ENCODE measurements at places on chromosomes 5 and 9.

DNA sequence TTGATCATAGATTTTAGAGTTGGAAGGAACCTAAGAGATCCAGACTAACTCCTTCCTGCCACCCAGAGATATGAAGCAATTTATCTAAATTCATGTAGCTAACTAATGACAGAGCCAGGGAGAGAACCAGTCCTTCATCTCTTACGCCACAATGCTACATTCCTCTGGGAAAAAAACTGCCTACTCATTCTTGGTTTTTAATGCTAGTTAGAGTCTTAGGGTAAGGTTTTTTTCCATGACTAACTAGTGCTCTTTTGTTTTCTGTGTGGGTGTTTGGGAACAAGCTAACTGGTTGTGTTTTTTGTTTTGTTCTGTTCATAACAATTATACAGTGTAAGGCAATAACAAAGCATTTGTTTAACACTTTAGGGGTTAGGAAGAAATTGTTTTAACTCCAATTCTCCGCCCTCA lies 52.4 kb downstream of the SLC44A1 start:
- DNase-seq = no peak

DNA sequence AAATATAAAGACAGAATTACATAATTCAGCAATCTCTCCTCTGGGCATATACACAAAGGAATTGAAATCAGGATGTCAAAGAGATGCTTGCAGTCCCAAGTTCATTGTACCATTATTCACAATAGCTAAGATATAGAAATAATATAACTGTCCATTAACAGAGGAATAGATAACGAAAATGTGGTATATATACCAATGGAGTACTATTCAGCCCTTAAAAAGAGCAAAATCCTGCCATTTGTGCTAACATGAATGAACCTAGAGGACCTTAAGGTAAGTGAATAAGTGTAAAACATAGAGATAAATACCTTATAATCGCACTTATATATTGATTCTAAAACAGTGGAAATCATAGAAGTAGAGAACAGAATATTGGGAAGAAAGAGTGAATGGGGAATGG lies 7.0 kb downstream of the ST8SIA4 start:
- DNase-seq = no peak

DNA sequence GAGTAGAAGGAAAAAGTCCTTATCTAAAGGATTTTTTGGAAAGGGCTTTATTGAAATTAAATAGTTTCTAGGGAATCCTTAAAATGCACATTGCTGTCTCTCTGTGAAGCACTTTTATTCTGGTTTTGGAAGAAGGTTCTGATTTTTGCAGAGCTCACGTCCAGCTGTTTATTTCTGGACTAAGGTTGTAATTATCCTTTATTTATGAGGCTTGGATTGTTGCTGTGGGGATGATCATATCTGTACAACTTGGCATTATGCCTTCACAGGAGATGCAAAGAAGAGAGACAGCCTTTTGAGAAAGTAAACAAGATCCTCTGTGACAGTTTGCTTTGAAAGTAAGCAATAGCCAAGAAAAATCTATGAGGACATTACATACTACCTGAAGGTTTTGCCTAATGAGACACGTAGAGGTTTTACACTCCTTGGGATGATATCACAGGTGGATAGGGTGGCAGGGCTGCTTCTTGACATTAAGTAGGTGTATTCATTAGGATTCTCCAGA lies 14.6 kb downstream of the SMARCA2 start:
- DNase-seq = no peak

GRCh38 chr5:87399720-87400119 lies 13.0 kb downstream of the CCNH start:
- no peak for DNase-seq

DNA sequence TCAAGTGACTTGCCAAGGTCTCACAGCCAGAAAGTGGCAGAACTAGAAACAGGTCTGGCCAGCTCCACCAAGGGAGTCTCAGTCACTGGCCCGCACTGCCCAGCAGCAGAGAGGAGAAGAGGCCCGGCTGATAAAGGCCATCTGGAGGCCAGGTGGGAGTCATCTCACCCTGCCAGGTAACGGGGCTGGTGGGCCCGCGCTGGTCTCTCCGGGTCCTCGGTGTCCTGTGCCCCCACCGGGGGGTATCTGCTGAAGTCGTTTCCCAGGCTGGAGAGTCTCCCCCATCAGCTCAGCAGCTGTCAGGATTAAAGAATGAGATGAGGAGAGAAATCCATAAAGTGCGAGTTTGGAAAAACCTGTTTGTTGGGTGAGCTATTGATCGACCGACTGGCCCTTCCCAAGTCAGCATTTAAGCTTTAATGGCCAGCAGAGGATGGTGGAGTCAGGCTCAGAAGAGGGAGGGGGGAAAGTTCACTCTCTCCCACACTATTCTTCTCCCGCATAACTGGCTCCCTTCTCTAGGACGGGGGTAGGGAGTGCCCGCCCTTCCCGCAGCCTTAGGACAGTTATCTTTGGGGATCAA lies 30.3 kb downstream of the LMX1B start:
- no peak for DNase-seq

DNA sequence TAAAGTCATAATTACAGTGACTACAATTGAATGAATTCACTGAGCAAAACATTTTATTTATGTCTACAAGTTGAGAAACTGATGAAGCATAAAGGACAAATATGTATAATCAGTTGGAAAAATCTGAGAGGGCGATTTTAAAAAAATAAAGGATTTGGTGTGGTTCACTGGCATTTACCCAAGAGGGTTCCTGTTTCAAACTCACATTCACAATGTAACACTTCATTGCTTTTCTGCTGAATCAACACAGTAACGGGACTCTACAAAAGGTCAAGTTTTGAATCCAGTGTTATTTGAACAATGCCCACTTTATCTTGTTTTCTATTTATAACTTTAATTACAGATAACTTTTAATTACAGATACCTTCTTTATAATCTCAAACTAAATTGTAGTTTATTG lies 138.6 kb downstream of the NUDT12 start:
- DNase-seq = no peak

DNA sequence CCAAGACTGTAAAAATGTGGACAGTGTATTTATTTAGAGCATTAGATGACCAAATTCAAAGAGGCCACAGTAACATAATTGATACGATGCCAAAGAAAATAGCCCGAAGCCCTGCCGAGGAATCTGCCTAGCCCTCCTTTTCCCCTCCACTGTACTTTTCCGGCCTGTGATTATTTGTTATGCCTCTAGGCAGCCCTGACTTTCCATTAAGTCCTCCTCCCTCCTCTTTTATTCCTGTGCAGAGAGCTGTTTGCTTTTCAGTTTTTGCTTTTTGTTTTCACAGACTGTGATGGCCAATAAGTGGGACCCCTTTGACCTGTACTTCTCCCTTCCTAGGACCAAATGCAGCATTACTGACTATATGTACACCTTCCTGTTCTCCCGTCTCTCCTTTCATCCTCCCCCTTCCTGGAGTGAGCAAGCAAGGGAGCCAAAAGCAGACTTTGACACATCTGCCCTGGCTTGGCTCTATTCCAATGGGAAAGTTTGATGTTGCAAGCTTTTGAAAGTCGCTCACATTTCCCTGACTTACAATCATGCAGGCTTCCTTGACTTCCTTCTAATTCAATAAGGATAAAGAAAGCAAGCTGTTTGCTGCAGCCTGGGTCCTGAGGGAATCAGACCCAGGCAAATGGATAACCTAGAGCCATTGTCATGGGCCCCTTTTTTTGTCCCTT lies 76.1 kb downstream of the NREP start:
- DNase-seq = no peak

- DNase-seq = no peak
Measured at GRCh38 chr5:12526113-12526512, 621.9 kb upstream of the CTNND2 start.

DNA sequence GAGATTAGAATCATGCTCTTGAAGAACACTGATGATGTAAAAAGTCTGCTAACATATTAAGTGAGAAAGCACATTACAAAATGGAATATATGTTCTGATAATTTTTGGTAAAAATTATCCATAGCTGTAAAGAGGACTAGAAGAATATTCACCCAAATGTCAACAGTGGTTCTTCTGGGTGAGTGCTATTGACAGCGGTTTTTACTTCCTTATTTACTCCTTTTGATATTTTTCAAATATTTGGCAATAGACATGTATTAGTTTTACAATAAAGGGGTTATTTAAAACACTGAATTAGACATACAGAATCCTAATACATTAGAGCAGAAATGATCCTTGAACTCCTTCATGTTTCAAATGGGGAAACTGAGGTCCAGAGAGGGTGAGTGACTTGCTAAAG lies 26.9 kb upstream of the MEGF9 start:
- no peak for DNase-seq

GRCh38 chr5:19608444-19609002 lies 379.5 kb downstream of the CDH18 start:
- no peak for DNase-seq

- no peak for DNase-seq
Measured at GRCh38 chr9:89850631-89851325, 246.0 kb downstream of the GADD45G start.

- no peak for DNase-seq
Measured at GRCh38 chr5:53578854-53579253, 18.4 kb downstream of the NDUFS4 start.

GRCh38 chr5:109099081-109099480 lies 310.7 kb downstream of the PJA2 start:
- no peak for DNase-seq

DNA sequence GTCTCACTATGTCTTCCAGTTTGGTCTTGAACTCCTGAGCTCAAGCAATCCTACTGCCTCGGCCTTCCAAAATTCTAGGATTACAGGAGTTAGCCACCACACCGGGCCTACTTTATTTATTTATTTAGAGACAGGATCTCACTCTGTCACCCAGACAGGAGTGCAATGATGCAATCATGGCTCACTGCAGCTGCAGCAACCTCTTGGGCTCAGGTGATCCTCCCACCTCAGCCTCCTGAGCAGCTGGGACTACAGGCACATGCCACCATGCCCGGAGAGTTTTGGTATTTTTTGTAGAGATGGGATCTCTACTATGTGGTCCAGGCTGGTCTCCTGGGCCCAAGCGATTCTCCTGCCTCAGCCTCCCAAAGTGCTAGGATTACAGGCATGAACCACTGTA lies 32.8 kb downstream of the PHAX start:
- DNase-seq = no peak

GRCh38 chr5:168319774-168320173 lies 28.3 kb downstream of the WWC1 start:
- DNase-seq = no peak

GRCh38 chr5:177302354-177303110 lies 987 bp downstream of the RAB24 start:
- DNase-seq = no peak

DNA sequence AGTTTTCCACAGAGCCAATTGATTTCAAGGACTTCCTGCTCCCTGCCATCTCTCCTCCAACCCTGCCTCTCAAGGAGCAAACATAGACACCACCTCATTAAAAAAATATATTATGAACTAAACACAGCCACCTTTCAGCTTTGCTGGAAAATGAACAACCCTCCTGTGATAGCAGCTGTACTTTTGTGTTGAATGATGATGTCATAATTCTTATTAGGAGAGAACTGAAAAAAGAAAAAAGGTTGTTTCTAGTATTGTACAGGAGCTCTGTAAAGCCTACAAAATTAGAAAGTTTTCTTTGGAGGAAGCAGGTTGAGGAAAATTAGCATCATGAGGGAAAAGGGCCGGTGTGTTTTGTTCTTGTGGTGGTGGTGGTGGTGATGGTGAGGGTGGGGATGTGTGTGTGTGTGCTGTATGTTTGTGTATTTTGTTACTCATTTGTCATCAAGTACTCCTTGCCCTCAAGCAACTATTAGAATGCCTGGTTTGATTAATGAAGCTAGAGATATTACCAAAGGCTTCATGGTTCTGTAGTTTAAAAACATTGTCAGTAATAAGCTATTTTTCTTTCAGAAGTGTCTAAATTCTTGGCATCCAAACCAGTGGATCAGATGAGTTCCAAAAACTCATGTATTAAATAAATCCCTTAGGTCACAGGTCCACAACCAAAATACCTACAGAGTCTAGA lies 405.9 kb downstream of the TLE4 start:
- no peak for DNase-seq

- DNase-seq = no peak
Measured at GRCh38 chr5:91136271-91136670, 246.8 kb downstream of the ARRDC3 start.

DNA sequence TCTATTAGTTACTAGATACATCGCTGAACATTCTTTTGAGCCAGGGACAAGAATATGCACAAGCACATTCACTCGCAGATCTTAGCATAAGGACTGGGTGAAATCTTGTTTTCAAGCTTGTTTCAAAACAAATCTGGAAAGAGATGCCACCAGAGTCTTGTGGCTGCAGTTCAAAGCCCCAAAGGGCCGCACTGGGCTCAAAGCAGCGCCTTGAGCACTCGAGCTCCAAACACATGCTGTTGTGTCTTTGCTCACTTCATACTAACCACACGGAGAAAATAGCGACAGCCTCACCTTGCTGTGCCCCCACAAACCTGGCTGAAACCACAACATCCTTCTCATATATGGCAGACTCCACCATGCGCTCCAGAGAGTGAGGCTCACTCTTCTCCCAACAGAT lies 34.2 kb upstream of the IL7R start:
- no peak for DNase-seq

- no peak for DNase-seq
Measured at GRCh38 chr5:95861864-95862561, 39.5 kb upstream of the GLRX start.

GRCh38 chr9:34034698-34035065 lies 14.0 kb downstream of the UBAP2 start:
- DNase-seq = no peak

- no peak for DNase-seq
Measured at GRCh38 chr5:178057839-178058238, 55.5 kb upstream of the N4BP3 start.

- no peak for DNase-seq
Measured at GRCh38 chr5:140108093-140109017, 5.6 kb upstream of the PURA start.

DNA sequence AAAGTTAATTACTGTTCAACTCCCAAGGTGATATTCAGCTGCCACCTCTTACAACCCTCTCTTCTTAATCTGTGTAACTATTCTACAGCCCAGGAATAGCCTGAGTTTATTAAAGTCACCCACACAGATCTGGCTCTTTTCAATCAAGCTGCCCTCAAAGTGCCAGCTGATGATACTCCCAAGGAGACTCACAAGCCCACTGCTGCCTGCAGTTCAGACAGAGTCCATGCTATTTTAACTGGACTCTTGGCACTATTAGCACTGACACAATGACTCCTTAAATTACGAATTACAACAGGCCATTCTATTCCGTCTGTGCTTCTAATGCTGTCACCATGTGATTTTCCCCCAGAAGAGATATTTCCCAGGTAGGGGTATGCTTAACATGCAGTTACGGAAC lies 26.3 kb downstream of the REEP5 start:
- no peak for DNase-seq

DNA sequence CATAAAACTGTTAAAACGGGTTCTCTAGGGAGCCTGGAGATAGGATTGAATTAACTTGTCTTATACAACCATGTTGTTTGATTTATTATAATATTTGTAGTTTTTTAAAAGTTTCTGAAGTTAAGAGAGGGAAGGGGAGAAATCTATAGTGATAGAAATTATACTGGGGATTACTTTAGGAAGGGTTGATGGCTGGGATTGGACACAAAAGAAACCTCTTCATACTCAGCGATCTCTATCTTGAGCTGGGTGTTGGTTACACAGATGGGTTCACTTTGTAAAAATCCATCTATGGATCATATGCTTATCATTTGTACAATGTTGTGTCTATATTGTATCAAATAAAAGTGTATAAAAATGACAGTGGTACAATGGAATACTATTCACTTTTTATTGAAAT lies 30.0 kb downstream of the TNPO1 start:
- no peak for DNase-seq

GRCh38 chr9:124292696-124293593 lies 35.2 kb downstream of the NEK6 start:
- no peak for DNase-seq

GRCh38 chr5:172902497-172903472 lies 56.4 kb upstream of the RPL26L1 start:
- DNase-seq = no peak
